ENCODE measurements at places on chromosomes 6 and 20.
A peak's percentile ranks its signal among the peaks of the same experiment; 100 is the strongest.

DNA sequence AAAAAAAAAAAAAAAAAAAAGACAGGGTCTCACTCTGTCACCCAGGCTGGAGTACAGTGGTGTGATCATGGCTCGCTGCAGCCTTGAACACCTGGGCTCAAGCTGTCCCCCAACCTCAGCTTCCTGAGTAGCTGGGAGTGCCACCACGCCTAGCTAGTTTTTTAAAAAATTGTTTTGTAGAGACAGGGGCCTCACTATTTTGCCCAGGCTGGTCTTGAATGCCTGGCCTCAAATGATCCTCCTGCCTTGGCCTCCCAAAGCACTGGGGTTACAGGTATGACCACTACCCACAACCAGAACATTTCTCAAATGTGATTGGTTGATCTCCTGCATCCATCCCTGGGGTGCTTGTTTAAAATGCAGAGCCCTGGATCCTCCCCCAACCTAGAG is 5.6 kb upstream of the RBCK1 start:
- no peaks in the 10 kb centered on the region for H3K36me3 ChIP-seq
- H3K4me3 ChIP-seq: no peak overlapping the region
- no peak overlapping the region for H3K27ac ChIP-seq
- DNase-seq: no peak
- H3K27me3 ChIP-seq: no peaks in the 10 kb centered on the region

DNA sequence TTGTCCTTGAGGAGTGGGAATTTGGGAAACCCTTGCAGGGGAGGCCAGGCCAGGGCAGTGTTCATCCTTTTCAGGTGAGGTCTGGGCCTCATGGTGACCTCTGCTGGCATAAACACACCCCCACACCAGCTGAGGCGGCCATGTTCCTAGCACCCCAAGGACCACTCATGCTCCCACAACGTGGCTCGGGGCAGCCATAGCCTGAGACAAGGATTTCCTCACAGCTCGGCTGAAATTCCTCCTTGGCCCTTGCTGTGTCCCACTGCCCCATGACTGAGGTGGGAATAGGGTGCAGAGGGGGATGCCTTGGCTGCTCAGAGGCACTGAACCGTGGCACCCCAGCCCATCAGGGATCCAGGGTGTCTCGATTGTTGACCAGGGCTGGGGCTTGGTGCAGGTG is 27.3 kb upstream of the SPDEF start:
- no peaks in the 10 kb centered on the region for H3K27me3 ChIP-seq
- H3K27ac ChIP-seq: no peak overlapping the region
- no peaks in the 10 kb centered on the region for H3K36me3 ChIP-seq
- no peak overlapping the region for H3K4me3 ChIP-seq
- DNase-seq: no peak

GRCh38 chr6:5135788-5136376 is 50.7 kb downstream of the PPP1R3G start:
- no peaks in the 10 kb centered on the region for H3K27me3 ChIP-seq
- no peak overlapping the region for H3K27ac ChIP-seq
- no peaks in the 10 kb centered on the region for H3K36me3 ChIP-seq
- peak; percentile 18 for DNase-seq
- no peaks in the 10 kb centered on the region for H3K4me1 ChIP-seq
- H3K4me3 ChIP-seq: no peak overlapping the region

DNA sequence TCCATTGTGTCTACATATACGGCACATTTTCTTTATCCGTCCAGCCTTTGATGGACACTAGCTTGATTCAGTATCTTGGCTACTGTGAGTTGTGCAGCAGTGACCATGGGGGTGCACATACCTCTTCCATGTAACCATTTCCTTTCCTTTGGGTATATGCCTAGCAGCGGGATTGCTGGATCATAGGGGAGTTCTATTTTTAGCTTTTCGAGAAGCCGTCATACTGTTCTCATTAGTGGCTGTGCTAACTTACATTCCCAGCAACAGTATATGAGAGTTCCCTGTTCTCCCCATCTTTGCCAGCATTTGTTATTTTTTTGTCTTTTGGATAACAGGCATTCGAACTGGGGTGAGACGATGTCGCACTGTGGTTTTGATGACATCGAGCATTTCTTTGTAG is 395.0 kb downstream of the SMOC2 start:
- no peaks in the 10 kb centered on the region for H3K36me3 ChIP-seq
- H3K4me1 ChIP-seq: no peaks in the 10 kb centered on the region
- no peak for DNase-seq
- peaks cover 17% of the 10 kb centered on the region for H3K27me3 ChIP-seq
- H3K4me3 ChIP-seq: no peak overlapping the region

- H3K27me3 ChIP-seq: no peaks in the 10 kb centered on the region
- no peak overlapping the region for H3K27ac ChIP-seq
- DNase-seq: no peak
- H3K4me1 ChIP-seq: peaks cover 12% of the 10 kb centered on the region
- H3K4me3 ChIP-seq: no peak overlapping the region
Observed at GRCh38 chr20:41782730-41783406, 164.7 kb upstream of the CHD6 start.

- H3K36me3 ChIP-seq: no peaks in the 10 kb centered on the region
- H3K4me1 ChIP-seq: peaks cover 22% of the 10 kb centered on the region
- no peaks in the 10 kb centered on the region for H3K27me3 ChIP-seq
- H3K27ac ChIP-seq: no peak overlapping the region
Observed at GRCh38 chr6:2436410-2437154, 191.2 kb upstream of the GMDS start.

DNA sequence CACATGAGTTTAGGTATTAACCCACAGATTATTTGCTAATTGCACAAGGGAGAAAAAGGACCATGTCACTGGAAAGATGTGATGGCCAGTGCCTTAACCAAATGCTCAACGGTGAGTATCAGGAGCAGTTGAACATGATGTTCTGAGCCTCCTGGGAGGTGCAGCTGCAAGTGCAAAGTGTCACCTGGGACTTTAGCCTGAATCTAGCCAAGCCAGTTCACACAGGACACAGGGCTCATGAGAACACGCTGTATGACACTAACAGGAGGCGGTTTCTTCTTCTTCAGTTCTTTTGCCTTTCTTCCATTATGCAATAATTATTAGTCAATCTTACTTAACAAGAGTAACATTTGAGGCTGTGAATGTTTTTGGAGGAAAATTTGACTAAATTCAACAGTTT is 225.3 kb downstream of the THBS2 start:
- no peaks in the 10 kb centered on the region for H3K27me3 ChIP-seq
- no peaks in the 10 kb centered on the region for H3K4me1 ChIP-seq
- H3K27ac ChIP-seq: no peak overlapping the region

GRCh38 chr6:167754691-167755090 is 72.0 kb upstream of the AFDN start:
- no peak overlapping the region for H3K4me3 ChIP-seq
- H3K36me3 ChIP-seq: no peaks in the 10 kb centered on the region
- no peaks in the 10 kb centered on the region for H3K4me1 ChIP-seq
- no peaks in the 10 kb centered on the region for H3K27me3 ChIP-seq

- peak; percentile 75 for DNase-seq
- H3K4me3 ChIP-seq: no peak overlapping the region
- peak overlapping the region; percentile 84 for H3K27ac ChIP-seq
- H3K36me3 ChIP-seq: no peaks in the 10 kb centered on the region
- H3K4me1 ChIP-seq: peaks cover 31% of the 10 kb centered on the region
Observed at GRCh38 chr6:47134476-47135189, 92.5 kb upstream of the ADGRF1 start.

- H3K36me3 ChIP-seq: no peaks in the 10 kb centered on the region
- no peaks in the 10 kb centered on the region for H3K27me3 ChIP-seq
- H3K4me1 ChIP-seq: no peaks in the 10 kb centered on the region
- DNase-seq: no peak
- no peak overlapping the region for H3K4me3 ChIP-seq
Observed at GRCh38 chr6:82353848-82354247, 9.8 kb upstream of the TPBG start.

DNA sequence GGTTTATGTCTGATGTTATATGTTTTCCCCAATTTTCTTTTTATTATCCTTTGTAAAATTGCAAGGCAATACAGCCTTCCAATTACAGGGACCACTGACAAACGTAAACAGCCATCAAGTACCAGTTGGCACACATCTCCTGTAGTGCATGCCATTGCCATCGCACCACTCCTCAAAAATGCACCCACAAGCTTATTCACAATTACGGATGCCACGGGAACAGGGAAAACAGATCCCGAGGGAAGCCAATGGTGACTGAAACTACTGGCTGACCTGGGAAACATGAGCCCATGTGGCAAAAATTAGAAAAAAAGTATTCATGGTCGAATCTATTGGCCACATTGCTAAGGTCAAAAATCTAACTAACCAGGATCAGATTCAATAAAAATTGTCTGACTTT is 395.2 kb downstream of the PAX1 start:
- no peak overlapping the region for H3K4me3 ChIP-seq
- no peak overlapping the region for H3K27ac ChIP-seq
- H3K27me3 ChIP-seq: no peaks in the 10 kb centered on the region
- no peaks in the 10 kb centered on the region for H3K4me1 ChIP-seq
- DNase-seq: no peak

DNA sequence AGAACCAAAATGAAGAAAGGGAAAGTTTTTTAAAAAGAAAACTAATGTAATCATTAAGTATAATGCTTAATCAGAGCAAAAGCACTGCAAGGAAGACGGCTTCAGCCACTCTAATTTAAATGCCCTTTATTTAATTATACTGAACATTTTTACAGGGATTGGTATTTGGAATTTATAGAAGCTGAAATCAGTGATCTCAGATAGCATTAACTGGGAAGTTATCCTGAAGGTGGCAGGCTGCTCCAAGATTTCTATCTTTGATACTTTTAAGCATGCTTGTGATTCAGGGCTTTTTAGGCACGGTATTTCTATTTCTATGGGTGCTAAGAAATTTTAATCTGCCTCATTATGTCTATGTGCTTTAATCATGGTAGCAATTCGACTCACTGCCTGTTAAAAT is 1.3 kb upstream of the NDUFAF4 start:
- H3K36me3 ChIP-seq: peaks cover 15% of the 10 kb centered on the region
- peak overlapping the region; percentile 86 for H3K4me3 ChIP-seq
- H3K4me1 ChIP-seq: 0 out of 2 replicates have a peak, but pooled peaks cover 3% of the 10 kb centered on the region
- peak overlapping the region; percentile 77 for H3K27ac ChIP-seq
- peak; percentile 9 for DNase-seq

DNA sequence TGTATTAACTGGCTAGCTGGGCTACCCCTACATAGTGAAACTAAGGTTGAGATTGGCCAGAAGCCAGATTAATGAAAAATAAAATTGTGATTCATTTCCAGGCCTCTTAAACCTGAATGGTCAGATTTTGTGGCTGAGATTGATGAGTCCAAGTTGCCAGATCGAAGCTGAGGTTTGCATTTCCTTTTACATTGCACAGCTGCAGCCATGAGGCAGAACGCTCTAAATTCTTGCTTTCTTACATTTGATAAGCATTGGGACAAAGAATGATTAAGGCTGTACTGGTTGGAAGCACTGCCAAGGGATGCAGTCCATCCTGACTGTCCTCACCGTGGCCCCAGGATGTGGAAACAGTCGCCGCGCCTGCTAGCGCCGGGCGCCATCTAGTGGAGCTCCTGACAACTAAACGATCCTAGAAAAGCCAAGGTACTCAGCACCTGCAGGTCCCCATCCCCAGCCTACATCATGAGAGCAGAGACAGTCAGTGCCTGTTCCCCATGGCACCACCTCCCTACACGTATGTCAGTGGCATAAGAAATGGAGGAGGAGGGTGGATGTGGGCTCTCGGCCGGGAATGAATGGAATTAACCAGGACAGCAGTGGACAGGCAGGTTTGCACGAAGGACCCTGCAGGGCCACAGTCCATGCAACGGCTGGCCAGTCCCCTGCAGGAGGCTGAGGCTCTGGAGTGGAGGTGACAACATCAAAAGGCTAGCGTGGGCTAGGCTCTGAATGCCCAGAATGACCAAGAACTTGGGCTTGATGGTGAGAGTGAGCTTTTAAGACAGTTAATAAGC is 19.0 kb downstream of the PXDC1 start:
- peaks cover 6% of the 10 kb centered on the region for H3K36me3 ChIP-seq
- peak; percentile 74 for DNase-seq
- H3K4me1 ChIP-seq: no peaks in the 10 kb centered on the region
- H3K27ac ChIP-seq: no peak overlapping the region
- H3K4me3 ChIP-seq: no peak overlapping the region
- no peaks in the 10 kb centered on the region for H3K27me3 ChIP-seq

DNA sequence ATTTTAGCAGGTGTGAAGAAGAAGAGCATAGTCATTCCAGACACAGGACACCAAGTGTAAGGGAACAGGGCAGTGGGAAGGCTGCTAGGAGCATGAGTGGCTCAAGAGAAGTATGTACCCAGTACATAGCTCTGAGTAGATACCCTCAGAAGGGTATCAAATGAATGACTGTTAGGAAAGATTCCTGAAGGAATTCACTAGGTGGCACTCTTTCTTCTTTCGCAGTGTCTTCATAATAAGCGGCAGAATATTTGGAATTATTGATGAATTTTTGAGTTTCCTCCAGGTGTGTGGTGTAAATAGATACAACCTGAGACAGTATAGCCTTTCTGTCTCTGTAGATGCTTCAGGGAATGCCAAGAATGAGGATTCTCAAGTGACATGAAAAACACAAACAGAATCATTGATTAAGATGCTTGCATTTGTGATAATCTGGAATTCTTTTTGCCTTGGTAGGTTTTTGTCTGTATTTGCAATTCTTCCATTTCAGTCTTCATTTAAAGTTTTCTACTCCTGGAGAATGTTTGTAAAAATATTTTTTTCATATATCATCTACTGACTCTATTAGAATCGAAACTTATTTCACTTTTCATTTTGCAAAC is 264.3 kb upstream of the RIMS1 start:
- no peaks in the 10 kb centered on the region for H3K36me3 ChIP-seq
- H3K4me3 ChIP-seq: no peak overlapping the region
- no peaks in the 10 kb centered on the region for H3K4me1 ChIP-seq

DNA sequence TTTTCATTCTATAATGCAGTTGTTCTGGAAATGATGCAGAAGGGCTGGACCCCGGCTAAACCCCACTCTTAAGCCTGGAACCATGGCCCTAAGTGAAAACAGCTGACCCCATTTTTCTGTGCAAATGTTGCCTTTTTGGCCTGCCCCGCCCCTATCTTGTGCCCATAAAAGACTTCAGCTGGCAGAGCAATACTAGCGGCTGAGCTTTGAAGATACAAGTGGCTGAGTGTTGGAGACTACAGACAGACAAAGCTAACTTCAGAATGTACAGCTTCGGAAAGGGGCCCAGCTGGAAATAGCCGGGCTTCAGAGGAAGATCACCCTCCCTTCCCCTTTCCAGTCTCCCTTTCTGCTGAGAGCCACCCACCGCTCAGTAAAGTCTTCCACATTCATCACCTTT is 258.6 kb upstream of the SPTLC3 start:
- no peak for DNase-seq
- no peak overlapping the region for H3K4me3 ChIP-seq
- no peaks in the 10 kb centered on the region for H3K4me1 ChIP-seq
- H3K27me3 ChIP-seq: peaks cover 7% of the 10 kb centered on the region
- no peaks in the 10 kb centered on the region for H3K36me3 ChIP-seq

- no peak for DNase-seq
- H3K4me3 ChIP-seq: peak overlapping the region; percentile 93
- H3K27ac ChIP-seq: peak overlapping the region; percentile 68
- H3K27me3 ChIP-seq: no peaks in the 10 kb centered on the region
- peaks cover 9% of the 10 kb centered on the region for H3K4me1 ChIP-seq
Observed at GRCh38 chr20:17568045-17568788, 1.7 kb upstream of the DSTN start.

- no peak for DNase-seq
- peaks cover 41% of the 10 kb centered on the region for H3K36me3 ChIP-seq
- H3K27me3 ChIP-seq: no peaks in the 10 kb centered on the region
- no peak within 1 kb of the TSS for H3K27ac ChIP-seq
- no peaks in the 10 kb centered on the region for H3K4me1 ChIP-seq
Observed at GRCh38 chr20:56411759-56412472, at the start of gene CASS4. Gene CASS4 (plus strand): TSS chr20:56412260. CDS start chr20:56412459, 199 bp downstream.
